ENCODE measurements at places on chromosomes 2 and 18.

- no peak for DNase-seq
Measured at GRCh38 chr18:76351961-76352581, 143.0 kb downstream of the ZNF516 start.

DNA sequence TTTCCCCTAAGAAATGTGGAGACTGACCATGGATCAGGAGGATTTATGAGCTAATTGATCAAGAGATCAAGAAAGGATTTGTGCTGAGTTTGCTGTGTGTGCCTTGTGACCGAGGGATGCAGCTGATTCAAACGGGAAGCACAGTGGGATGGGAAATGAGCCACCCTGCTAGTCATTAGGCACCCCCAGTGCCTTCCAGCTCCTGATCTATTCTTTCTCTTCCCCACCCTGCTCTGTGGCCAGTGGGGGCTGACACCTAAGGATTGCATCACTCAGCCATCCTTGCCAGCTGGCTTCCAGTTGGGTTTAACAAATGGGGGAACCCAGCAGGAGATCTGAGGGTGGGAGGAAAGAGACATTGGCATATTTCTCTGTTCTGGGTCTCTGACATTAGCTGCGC lies 132.2 kb upstream of the CXCR4 start:
- no peak for DNase-seq

DNA sequence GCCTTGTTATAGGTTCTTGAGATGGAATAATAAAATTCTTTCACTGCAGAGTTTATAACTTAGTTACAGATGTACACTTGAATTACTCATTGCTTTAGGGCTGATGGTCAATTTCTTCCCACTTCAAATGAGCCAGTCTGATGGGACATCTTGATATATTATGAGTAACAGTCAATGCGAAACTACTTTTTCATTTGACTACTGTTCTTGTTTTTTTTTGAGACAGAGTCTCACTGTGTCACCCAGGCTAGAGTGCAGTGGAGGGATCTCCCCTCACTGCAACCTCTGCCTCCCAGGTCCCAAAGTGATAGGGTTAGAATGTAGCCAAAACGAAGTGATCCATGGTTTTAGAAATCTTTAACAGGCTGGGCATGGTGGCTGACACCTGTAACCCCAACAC lies 57.1 kb downstream of the ST3GAL5 start:
- DNase-seq, result no peak

DNA sequence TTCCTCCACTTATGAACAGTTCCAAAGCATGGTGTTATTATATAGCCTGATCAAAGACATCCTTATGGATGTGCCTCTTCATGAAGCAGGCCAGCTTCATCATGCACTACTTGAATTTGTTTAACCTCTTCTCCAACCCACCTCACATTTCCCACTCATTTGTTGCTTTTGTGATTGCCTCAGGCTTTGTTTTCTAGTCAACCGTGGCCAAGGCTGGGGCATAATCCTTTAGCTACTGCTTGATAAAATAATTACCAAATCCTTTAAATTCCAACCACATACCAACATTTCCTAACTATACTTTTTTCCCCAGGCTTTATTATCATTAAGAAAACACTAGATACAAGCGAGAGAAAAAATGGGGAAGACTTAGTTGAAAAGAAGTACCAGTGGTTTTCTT lies 39.6 kb upstream of the SCN1A start:
- DNase-seq, result no peak

- DNase-seq, result no peak
Measured at GRCh38 chr2:19525313-19525712, 166.9 kb upstream of the OSR1 start.

DNA sequence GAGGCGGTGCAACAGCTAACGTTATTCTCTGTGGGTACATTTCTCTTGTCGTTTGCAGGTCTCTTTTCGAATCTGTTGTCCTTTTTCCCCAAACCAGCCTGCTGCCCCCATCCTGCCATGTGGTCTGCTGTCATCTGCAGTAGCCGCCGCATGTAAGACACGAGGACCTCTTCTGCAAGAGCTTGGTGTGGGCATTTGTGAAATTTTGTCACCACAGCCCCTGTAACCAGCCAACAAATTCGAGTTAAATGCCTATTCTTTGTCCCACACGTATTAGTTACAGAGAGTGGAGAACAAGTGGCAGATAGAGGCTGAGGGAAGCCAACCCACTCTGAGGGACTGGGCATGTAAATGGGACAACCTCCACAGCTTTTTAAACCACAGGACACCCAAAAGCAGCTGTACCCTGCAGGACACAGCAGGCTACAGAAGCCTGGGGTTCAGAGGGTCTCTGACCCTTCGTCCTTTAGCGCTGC lies 35.0 kb downstream of the ITGA6 start:
- DNase-seq, result peak; percentile 12

GRCh38 chr2:6590442-6590841 lies 275.3 kb downstream of the CMPK2 start:
- DNase-seq, result no peak

DNA sequence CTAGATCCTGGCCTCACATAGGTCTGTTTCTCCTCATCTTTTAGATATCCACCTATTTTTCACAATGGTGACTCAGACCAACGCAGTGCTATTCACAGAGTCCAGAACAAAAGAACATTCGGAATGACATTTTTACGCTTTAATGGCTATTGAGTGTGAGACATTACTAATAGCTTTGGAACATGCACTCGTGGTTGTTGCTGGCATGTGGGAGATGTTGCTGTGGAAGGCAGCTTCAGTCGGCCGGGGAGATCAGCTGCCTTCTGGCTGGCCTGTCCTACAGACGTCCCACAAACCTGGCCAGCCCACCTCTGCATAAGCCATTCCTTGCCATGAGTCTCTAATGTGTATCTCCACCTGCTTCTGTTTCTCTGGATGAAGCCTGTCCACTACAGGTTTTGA lies 3.4 kb downstream of the MBP start:
- DNase-seq, result no peak

DNA sequence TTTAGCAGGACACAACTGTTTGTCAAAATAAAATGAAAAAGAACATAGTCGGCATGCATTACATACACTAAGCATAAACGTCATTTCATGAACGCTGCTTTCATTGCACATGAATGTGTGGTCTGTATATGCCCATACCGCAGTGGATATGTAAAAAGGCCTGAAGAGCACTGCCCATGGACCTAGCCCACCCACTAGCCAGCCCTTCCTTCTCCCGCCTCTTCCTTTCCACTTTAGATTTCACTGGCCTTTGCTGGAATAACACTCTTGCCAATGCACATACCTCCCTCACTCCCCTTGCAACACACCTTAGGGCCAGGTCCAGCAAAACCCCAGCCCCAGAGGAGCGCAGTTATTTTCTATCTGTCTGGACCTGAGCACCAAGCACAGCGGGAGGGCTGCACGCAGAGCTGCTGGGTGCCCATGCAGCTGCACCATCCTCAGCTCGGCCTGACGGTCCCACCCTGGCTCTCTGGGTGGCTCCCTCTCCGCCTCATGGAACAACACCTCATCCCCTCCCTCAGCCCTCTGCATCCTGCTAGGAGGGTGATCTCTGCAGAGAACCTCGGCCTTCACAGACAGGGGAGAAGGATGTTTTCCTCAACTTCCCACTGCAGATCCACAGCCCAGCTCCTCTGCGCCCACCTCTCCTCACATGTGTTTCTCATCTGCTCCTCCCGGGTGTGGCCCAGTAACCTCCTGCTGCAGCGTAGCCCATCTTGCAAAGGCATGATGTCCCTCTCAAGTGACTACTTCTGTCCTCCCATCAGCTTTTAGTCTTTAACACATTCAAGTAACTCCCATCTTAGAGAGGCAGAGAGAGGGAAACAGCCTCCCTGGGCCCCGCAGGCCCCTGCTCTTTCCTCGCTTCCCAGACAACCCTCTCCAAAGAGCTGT lies 72.7 kb downstream of the FBXO15 start:
- DNase-seq, result no peak

- DNase-seq, result no peak
Measured at GRCh38 chr2:174473796-174474195, 13.0 kb downstream of the GPR155 start.

GRCh38 chr2:127153691-127154158 lies 46.8 kb upstream of the BIN1 start:
- no peak for DNase-seq

DNA sequence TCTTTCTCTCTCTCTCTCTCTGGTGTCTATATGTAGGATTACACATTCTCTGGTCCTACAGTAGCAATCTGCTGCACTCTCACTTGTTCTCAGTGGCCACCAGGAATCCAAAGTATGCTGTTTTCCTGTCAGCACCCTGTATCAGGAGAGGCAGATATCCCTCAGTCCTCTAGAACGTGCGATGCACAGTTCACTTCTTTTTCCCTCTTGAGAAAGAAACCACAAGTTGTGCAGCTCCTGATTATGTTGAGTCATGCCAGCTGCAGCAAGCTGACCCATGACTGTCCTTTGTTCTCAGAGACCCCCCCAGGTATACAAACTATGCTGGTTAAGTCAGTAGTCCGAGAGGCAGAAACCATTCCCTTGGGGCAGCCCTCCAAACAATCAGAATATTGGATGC lies 54.6 kb downstream of the LANCL1 start:
- no peak for DNase-seq

Data from CD4-positive, alpha-beta T cell treated with Interleukin-15 for 4 hours (primary cell).